ENCODE measurements at places on chromosomes 7 and 10.

GRCh38 chr10:119007211-119007574, 22.3 kb upstream of the NANOS1 start:
- DNase-seq = no peak

DNA sequence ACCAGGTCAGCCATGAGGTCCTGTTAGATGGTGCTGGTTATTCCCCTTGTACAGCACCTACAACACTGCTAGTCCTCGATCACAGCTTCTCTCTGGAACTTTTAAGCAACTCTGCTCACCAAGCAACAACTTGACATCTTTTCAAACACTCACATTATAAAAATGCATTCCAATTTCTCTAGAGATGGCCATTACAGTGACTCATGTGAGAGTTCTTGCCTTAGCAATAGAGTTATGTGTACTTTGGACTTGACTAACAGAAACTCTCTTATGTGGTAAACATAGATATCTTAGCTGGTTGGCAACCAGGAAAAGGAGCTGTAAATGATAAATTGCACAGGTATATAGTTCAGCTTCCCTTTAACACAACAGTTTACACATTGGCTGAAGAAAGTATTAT, 122.2 kb downstream of the PDE1C start:
- peak; percentile 72 for DNase-seq

- DNase-seq = no peak
These were observed 46.3 kb downstream of the LRMDA start for GRCh38 chr10:75477680-75478079.

- no peak for DNase-seq
These were observed 16.8 kb downstream of the OSBPL3 start for GRCh38 chr7:24963218-24963617.

- no peak for DNase-seq
These were observed 214.7 kb downstream of the FRMD4A start for GRCh38 chr10:14116021-14116420.

- DNase-seq = no peak
These were observed 57.2 kb downstream of the ITIH5 start for GRCh38 chr10:7609556-7609955.

GRCh38 chr10:47031211-47031900, 120.1 kb downstream of the PTPN20 start:
- DNase-seq = no peak

GRCh38 chr10:74047871-74048270, 50.0 kb downstream of the VCL start:
- no peak for DNase-seq

DNA sequence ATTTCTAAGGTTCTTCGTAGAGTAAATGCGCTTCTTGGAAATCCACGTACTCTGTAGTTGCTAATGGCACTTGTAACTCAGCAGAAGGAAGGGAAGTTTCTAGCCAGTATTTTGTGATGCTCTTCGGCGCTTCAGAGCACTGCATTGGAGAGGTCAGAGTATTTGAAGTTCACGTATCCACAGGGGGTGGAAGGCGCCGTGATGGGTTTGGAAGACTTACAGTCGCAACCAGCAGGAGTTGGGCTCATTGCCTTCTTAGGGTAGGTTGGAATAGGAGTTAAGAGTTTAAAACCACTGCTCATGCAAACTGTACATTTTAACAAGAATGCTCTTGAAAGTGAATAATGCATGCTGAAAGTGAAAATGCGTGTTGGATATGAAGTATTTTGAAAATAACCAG, 49.1 kb downstream of the SHH start:
- DNase-seq = no peak

- no peak for DNase-seq
These were observed 176.3 kb upstream of the LRGUK start for GRCh38 chr7:133950855-133951254.

GRCh38 chr10:21624951-21625350, 90.9 kb downstream of the MLLT10 start:
- DNase-seq = no peak

DNA sequence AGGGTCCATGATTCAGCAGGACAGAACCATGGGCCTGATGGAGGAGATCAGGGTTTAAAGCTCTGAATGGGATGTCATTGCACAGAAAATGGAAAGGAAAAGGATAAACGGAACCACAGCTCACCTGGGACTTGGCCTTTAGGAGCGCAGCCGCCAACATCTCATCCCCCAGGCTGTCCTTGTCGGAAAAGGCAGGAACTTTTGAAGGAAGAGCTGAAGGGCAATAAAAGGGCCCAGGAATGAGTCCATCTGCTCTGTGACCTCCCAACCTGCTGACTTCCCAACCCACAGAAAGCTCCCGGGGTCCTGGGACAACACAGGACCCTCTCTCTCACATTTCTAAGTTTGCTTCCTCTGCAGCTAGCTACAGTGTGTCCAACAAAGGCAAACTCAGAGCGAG, 6.1 kb downstream of the ZNF3 start:
- DNase-seq = no peak

DNA sequence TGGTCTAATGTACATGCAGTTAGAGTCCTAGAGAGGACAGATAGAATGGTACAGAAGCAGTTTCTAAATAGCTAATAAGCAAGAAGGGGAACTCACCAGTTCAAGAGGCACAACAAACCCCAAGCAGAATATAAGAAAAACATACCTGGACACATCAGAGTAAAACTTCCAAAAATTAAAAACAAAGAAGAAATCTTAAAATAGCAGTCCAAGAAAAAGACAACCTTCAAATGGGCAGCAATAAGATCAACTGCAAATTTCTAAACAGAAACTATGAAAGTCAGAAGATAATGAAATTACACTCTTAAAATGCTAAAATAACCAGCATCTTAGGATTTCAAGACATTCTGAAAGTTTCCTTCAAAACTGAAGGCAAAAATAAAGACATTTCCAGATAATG, 55.9 kb downstream of the USP6NL start:
- no peak for DNase-seq

Measured in fibroblast of skin of left biceps (primary cell).